ENCODE measurements at places on chromosomes 16 and 17.

DNA sequence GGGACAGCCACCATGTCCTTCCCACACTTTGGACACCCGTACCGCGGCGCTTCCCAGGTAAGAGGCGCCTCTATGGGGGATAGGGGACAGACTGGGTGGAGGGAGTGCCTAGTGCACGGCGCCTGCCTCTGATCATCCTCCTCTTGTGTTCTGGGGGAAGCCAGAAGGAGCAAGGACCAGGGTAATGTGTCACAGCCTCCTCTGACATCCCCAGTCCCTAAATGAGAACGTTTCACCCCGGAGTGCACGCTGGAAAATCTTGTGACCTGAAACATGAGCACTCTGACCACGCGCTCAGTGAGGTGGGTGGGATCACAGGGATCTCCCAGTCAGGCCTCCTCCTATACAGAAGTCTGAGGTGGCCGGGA, 1.1 kb downstream of the IRX6 start:
- no peak for DNase-seq

GRCh38 chr16:89545831-89546574, 14.5 kb upstream of the RPL13 start:
- DNase-seq = no peak

DNA sequence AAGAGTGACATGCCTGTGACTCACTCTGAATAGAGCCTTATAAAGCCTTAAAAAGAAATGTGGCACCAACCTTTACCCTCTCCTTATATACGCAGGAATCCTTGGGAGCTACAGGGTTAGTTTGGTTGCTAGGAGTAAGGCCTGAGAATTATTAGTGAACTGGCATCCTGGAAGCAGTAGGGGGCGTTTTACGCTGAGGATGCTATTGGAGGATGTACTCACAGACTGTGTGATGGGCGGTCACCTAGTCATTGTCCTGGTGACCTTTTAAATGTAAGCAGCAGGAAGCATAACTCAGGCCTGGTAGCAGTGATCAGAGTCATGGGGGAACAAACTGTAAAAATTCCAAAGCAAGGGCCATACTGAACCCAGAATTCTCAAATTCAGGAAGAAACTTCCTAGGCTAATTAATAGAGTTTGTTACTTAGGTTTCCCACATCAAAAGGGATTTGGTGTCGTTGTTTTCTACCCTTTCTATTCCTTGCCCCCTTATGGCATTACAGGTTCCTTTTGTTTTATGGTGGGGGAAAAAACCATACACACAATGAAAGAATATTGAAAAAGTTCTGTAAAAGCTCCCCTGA, 153.8 kb downstream of the SNX11 start:
- DNase-seq = no peak

GRCh38 chr16:51763072-51763661, 612.1 kb upstream of the SALL1 start:
- peak; percentile 23 for DNase-seq

GRCh38 chr17:4304417-4305027, 40.7 kb upstream of the ANKFY1 start:
- DNase-seq = no peak

All from right cardiac atrium (tissue), 5 donors.